ENCODE measurements at places on chromosomes 6 and 20.

- DNase-seq: no peak
Measured at GRCh38 chr6:154292066-154292465, 64.5 kb downstream of the IPCEF1 start.

GRCh38 chr6:105193647-105194046, 13.8 kb upstream of the POPDC3 start:
- no peak for DNase-seq

DNA sequence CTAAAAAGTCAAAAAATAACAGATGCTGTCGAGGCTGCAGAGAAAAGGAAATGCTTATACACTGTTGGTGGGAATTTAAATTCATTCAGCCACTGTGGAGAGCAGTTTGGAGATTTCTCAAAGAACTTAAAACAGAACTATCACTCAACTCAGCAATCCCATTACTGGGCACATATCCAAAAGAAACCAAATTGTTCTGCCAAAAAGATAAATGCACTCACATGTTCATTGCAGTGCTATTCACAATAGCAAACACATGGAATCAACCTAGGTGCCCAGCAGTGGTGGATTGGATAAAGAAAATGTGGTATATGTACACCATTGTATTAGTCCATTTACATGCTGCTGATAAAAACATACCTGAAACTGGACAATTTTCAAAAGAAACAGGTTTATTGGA, 116.0 kb upstream of the VGLL2 start:
- DNase-seq: no peak

DNA sequence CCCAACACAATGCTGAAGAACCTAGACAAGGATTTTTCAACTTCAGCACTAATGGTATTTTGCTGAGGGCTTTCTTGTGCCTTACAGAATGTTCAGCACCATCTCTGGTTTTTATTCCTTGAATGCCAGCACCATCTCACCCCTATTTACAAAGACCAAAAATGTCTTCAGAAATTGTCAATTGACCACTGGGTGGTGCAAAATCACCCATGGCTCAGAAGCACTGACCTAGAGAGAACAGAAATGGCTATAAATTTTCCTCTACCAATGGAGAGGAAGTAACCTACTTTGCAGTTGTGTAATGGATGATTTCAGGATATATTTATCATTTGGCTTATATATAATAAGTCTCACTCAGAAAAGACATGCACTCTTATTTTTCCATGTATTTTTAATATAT, 431.0 kb upstream of the IRAK1BP1 start:
- peak; percentile 9 for DNase-seq

GRCh38 chr6:8436966-8437365, 1.6 kb upstream of the SLC35B3 start:
- DNase-seq: no peak
